Activated CD4-positive, alpha-beta memory T cell treated with anti-CD3 and anti-CD28 coated beads for 36 hours (primary cell): ENCODE measurements at places on chromosomes 5 and 9. TPM values are rescaled to one million over a fixed set of nuclear protein-coding genes. Genes with fewer than 3 reads are reported as not detected.

Gene PCDHA9
- total RNA-seq, result not detected

Gene TTLL11
- total RNA-seq, result 0.97 TPM

DNA sequence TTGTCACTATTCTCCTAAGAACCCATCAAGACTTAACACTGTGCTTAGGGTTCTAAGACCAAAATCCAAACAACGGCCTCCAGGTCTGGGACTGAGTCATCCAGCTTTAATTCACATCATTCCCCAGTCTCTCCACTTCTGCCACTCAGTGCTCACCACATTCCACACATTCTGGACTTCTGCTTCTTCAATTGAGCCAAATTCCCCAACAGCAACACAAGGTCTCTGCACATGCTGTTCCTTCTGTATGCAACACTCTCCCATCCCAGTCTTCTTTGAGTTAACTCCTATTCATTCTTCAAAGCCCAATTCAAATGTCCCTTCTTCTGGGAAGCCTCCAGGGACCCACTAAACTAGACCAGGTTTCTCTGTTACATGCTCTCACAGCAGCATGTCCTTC, 97.8 kb downstream of the GPR21 start:
- DNase-seq, result no peak

GRCh38 chr5:82480331-82480730, 202.2 kb upstream of the RPS23 start:
- DNase-seq, result no peak

Gene SURF6
- total RNA-seq, result 16.9 TPM

GRCh38 chr9:98607152-98607551, 101.6 kb downstream of the GABBR2 start:
- DNase-seq, result no peak

- DNase-seq, result no peak
Measured at GRCh38 chr9:99732715-99733114, 89.0 kb upstream of the NR4A3 start.

DNA sequence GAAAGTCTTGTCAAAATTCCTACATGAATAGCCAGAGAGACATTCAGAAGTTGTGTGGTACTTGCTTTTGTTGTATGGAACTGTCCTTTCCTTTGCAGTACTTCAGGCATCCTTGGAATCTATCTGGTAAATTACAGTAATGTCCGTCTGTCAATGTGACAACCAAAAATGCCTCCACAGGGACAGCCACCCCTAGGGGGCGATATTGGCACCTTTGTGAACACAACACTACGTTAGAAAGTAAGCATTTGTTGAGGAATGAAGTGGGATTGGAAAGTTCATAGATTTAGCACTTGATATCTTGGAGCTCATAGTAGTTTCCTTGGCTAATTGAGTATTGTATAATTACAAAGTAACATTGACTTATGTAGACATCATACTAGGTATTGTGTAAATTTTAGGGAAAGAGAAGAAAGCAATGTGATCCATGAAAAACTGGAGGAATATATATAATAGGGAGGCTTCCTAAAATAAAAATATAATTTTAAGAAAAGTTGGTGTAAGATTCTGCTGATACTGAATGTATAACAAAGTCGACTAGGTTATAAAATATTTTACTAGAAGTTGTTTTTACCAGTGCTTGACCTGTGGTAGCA, 32.7 kb downstream of the TMEFF1 start:
- DNase-seq, result peak; percentile 78

Gene PCDHGA11
- 0.05 TPM for total RNA-seq

GRCh38 chr9:130919559-130920145, 19.4 kb downstream of the FIBCD1 start:
- no peak for DNase-seq

GRCh38 chr5:149049371-149049781, 13.5 kb downstream of the SH3TC2 start:
- no peak for DNase-seq

DNA sequence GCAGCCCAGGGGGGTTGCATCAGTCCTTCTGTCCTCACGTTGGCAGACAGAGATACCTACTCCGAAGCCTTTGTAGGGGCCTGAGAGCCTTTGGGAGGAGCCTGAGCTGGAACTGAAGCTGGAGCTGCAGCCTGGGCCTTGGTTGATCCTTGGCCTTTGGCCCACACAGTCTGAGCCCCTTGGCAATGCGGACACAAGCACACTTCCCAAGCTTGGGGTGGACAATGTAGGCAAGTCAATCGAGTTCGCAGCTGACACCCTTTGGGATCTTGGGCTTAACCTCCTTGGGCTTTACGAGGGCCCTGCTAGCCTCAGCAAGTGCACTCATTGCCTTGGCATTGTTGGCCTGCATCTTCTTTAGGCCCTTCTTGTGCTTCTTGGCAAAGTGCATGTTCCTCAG, 5.9 kb downstream of the CSNK1A1 start:
- no peak for DNase-seq

DNA sequence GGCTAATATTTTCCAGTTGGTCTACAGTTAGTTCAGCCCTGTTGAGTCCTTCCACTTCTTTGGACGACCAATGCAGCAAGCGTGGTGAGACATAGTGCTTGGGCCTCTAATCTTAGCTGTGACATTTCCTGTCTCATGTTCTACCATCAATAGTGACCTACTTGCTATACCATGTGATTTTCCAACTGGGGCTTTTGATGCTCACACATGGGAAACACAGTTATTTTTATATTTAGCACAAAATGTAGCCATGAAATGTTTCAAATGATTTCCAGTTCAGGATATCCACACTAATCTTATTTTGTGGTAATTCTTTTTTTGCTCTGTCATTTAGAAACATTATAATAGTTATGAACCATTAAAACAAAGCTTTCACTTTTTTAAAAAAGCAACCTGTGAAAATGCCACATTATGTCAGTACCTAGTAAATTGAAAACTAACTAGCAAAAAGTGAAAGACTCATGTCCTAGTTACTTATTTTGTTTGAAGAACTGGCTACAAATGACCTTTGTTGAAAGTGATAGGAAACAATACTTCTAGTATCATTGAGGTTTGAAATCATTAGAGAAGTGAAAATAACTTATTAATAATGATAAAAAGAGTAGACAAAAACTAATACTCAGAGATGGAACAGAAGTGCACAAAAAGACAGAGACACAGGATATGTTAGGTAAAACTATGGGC, 18.3 kb downstream of the MARCHF3 start:
- DNase-seq, result no peak

DNA sequence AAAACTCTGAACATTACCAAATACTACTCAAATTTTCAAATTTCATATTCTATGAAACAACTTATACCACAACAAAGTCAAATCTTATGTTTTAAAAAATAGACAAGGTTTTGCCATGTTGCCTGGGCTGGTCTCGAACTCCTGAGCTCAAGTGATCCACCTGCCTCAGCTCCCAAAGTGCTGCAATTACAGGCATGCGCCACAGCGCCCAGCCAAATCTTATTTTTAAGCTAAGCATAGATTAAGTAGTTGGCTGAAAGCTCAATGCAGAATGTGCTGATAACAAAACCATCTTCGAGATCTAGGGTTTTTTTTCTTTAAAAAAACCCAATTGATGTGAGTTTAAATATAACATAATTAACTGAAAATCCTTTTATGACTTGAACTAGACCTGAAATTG, 6.4 kb downstream of the LMBRD2 start:
- no peak for DNase-seq

DNA sequence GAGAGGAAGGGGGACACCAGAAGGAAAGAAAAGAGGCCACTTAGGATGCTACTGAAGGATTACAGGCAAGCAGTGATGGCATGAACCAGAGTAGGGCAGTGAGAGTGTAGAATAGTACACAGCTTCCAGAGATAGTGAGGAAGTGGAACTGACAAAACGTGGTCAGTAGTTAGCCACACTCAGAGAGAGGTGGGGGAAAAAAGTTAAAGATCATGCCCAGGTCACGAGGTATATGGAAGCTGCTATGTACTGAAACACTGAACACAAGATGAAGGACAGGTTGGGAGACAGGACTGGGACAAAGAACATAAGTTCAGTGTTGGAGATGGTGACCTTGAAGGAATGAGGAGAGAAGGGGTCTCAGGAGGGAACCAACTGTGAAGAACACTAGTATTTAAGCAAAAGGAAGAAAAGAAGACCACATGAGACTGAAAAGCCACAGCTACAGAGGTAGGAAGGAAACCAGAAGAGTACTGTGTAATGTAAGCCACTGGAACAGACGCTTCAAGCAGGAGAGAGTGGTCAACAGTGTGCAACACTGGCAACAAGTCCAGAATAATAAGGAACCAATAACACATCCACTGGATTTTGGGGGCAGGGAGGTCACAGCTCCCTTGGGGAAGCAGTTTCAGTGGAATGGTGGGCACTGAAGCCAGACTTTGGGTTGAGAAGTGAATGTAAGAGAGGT, 45.5 kb downstream of the ELL2 start:
- DNase-seq, result no peak
